ENCODE measurements at places on chromosomes 6 and 20.

DNA sequence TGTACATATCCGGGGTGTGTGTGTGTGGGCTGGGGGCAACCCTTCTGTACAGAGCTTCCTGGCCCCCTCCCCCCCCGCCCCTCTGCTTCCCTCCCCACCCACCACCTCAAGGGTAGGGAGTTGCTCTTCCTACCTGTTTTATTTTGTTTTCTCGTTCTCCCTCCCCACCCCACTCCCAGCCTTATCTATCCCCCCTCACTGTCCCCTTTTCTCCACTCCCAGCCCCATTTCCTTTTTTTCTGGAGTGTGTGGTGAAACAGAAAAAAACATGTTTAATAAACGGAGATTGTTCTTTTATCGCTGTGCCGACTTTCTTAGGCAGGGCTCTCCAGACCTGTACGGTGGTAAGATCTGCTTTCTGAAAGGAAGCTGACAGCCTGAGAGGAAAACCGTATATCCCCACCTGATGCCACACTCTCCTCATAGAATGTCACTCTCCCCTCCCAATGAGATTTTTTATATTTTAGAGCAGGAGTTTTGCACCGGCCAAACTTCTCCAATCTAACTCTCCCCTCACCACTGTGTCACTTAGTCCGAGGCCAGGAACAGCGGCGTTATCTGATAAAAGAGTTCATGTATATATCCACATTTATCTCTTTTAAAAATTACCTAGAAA is 875 bp upstream of the ZBTB9 start:
- no peak for DNase-seq

DNA sequence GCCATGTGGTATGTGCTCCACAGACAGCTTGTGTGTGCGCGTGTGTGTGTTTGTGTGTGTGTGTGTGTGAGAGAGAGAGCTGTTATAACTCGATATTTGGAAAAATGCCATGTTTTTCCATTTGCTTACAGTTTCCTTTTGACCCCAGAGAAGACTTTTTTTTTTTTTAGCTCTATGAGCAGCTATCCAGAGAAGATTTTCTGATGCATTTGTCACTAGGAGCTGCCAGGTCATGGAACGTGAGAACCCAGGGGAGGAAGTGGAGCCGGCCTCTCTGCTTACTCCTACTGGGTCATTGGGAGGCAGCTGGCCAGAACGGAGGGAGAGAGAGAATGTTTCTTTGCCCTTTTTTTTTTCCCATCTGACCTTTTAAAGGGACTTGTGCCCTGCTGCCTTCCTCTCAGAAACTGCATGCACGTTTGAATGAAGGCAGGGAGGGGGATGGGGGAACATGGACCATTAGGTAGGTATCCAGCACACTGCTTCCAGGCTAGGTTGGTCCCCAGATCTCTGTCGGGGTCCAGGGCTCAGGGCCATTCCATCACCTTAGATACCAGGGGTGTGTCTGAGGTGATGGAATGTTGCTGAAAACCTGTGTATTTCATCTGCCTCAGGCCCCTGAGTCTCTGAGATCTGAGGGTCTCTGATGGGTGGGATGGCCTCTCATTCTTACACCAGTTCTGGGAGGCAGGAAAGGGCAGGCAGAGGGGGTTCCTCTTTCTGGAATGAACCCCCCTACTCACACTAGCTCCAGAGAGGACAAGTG is 11.2 kb upstream of the MRPS18A start:
- no peak for DNase-seq

DNA sequence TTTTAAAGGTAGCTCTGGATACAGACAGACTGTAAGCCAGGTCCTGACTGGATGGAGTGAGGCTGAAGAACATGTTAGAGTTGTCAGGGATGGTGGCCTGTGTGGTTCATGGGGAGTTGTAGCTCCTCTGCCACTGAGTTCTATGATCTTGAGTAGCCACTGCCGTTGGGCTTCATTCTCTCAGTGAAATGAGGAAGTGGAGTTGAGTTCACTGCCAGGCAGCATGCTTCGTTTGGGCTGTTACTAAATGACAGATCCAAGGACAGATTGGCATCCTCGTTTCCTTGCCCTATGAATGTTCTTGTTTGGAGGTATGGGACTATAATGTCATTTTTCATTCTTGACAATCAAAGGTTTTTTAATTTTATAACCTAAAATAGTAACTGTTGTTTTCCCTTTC is 37.2 kb downstream of the SCAND1 start:
- DNase-seq, result no peak

DNA sequence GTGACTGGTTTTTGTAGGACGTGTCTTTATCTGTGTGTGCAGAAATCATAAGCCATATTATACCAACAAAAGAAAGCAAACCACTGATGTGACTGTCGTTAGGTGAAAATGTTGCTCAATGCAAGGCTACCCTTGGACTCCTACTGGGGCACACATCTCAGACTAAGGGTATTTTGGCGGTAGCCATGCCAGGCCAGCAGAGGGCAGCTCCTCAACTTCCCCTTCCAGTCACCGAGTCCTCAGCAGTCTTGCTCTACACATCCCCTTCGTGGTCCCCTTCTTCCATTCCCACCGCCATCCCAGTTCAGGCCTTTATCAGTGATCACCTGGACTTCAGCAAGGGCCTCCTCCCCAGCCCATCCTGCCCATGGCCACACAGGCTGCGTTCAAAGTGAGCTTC is 113.7 kb upstream of the GGTLC1 start:
- DNase-seq, result peak; percentile 35

DNA sequence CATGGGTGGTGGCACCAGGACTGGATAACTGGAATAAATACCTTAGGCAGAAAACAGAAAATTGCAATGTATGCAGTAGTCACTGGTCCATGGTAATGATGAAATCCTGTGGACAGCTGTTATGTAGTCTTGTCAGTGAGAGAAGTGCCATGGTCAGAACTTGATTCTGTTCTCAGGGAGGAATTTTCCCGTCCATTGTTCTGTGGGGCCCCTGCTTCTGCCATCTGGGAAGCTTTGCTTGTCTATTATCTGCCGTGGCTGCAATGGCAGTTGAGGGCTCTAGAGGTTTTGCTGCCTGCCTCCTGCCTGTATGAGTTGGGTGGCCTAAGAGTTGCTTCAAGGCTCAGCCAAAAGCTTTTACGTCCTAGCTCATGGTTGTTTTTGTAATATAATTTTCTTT is 126.8 kb upstream of the SLC35B3 start:
- no peak for DNase-seq

DNA sequence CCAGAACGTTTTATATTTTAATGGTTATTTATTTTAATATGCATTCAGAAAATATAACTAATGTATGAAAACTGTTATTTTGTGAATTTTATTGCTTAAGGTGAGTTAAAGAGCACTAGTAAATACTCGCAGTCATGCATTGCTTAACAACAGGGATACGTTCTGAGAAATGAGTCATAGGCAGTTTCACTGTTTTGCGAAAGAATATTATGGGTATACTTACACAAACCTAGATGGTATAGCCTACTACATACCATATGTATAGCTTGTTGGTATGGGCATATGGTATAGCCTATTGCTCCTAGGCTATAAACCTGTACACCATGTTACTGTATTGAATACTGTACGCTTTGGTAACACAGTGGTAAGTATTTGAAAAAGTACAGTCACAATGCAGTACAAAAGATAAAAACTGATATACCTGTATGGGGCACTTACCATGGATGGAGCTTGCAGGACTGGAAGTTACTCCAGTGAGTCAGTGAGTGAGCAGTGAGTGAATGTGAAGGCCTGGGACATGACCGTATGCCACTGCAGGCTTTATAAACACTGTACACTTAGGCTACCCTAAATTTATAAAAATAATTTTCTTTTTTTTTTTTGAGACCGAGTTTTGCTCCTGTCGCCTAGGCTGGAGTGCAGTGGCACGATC is 38.5 kb downstream of the ARFGEF2 start:
- no peak for DNase-seq

- DNase-seq, result no peak
Observed at GRCh38 chr20:4828830-4829513, 107.3 kb downstream of the PRND start.

DNA sequence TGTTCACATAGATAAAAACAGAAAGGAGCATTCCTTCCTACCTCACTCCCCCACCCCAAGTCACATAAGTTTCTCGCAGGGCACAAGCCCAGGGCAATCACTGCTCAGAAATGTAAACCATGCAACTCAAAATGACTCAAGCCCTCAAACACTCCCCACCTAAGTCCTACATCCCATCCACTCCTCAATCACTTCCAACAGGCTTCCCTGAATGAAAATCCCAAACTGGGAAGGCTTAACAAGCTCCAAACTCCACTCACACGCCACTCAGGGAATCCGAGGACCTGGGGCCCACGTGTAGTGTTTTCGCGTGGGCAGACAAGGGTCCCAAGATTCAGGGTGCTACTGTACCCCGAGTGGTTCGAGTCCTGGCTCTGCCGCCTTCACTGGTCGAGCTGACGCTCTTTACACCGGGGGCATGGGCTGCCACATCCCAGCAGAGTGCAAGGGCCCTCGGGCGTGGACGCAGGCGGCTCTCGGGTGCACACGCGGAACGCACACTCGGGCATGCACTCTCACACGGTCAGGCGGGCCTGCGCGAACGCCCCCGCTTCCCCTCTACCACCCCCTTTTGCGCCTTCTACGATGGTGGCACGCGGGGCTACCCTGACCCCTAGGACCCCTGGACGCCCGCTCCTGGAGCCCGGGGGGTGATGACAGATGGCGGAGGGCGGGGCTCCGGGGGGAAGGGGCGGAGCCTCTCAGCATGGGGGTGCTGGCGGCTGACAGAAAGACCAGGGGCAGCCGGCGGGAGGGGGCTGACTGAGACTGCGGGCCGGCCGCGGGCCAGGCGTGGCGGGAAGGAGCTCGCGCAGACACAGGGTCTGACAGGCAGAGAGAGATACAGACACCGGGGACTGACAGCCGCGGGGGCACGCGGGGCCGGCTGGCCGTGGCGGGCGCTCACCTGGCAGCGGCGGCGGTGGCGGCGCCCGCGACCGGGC is 657 bp downstream of the ZHX3 start:
- DNase-seq, result peak; percentile 58

GRCh38 chr6:34036357-34037069 is 109.4 kb downstream of the GRM4 start:
- DNase-seq, result no peak

GRCh38 chr6:13375360-13375878 is 47.1 kb upstream of the TBC1D7 start:
- DNase-seq, result no peak

DNA sequence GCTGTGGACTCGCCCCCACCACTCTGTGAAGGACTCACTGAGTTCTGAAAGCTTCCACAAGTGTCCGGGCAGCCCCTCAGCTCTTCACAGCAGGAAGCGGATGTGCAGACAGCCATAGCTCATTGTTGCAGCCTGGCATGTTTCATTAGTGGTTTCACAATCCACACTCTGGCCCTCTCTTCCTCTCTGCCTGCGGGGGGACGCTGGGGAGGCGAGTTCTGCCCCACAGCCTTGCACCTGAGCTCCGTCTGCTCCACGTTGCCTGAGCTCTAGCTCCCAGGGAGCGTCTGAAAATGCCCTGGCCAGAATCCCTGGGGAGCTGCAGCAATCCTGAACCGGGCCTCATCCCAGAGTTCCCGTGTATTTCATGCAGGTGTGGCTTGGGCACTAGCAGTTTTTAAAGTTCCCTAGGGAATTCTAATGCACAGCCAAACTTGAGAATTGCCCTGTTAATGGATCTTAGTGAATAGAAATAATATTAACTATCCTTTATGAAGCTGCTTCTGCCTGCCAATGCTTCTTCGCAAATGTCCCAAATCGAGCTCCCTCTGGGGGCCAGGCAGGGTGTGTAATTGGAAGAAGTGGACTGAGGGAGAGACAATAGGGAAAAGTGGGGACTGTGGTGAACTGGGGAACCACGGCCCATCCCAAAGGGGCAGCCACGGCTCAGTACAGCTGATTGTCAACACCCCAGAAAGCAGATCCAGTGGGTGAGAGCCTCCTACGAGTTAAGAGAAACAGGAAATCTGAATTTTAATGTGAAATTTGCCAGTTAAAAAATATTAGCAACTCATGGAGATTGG is 51.5 kb downstream of the CTCFL start:
- no peak for DNase-seq

- no peak for DNase-seq
Observed at GRCh38 chr6:83044091-83044768, 21.4 kb downstream of the UBE3D start.

DNA sequence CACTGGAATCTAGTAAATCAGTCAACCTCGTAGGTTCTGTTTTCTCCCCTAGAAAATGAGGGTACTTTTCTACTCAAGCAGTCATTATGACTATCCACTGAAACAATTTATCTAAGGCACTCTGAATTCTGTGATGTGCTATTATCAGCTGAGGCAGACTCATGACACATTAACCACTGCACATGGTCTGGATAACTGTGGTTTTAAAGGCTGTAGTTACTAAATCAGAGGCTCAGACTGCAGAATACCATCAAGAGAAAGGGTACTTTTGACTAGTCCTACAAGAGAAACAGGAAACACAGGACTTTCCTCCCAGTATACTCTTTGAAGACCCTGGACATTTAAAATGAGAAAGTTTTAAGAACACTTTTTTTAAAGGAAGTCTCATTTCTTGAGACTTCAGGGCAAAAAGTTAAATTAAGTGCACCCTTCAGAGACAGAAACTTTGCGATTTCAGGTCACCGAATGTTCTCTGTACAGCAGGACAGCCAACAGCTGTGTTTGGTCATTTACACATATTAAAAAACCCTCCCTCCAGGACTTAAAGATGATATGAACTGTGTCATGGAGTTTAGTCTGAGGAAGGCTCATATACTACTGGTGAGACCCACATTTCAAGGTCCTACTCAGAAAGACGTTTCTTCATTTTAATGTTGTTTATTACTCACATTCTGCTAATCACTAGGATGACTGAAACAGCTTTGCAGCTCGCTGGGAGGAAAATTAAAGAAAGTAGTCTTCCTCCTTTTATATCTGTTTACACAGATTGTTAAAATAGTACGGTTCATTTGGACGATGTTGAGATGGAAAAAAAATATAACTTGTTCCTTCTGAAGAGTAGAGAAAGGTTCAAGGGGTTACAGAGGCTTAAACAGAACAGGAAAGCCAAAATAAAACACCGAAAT is 19.9 kb downstream of the ATXN1 start:
- no peak for DNase-seq

- no peak for DNase-seq
Observed at GRCh38 chr6:133410638-133411435, 169.7 kb downstream of the EYA4 start.

DNA sequence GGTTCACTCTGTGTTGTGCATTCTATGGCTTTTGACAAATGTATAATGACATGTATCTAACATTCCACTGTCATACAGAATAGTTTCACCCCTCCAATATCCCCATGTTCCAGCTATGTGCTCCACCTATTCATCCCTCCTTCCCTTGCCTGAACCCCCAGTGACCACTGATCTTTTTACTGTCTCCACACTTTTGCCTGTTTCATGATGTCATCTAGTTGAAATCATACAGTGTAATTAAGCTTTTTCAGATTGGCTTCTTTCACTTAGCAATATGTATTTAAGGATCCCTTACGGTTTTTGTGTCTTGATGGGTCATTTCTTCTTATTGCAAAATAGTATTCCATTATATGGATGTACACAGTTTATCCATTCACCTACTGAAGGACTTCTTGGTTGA is 39.8 kb downstream of the TGM6 start:
- no peak for DNase-seq

- DNase-seq, result no peak
Observed at GRCh38 chr6:38112181-38112580, 292.7 kb downstream of the ZFAND3 start.
